ENCODE measurements at places on chromosomes 6 and 20. TPM values are rescaled to one million over a fixed set of nuclear protein-coding genes. Genes with fewer than 3 reads are reported as not detected.

The VSX1 gene
- 0.65 TPM for total RNA-seq

The GPR63 gene
- total RNA-seq: 1.9 TPM

The PGC gene
- total RNA-seq: not detected

The BPIFB4 gene
- not detected for total RNA-seq

GRCh38 chr20:59333951-59334350 lies 33.5 kb downstream of the EDN3 start:
- no peaks in the 10 kb centered on the region for H3K4me1 ChIP-seq
- no peak overlapping the region for H3K27ac ChIP-seq
- no peak overlapping the region for H3K4me3 ChIP-seq
- H3K36me3 ChIP-seq: no peaks in the 10 kb centered on the region

DNA sequence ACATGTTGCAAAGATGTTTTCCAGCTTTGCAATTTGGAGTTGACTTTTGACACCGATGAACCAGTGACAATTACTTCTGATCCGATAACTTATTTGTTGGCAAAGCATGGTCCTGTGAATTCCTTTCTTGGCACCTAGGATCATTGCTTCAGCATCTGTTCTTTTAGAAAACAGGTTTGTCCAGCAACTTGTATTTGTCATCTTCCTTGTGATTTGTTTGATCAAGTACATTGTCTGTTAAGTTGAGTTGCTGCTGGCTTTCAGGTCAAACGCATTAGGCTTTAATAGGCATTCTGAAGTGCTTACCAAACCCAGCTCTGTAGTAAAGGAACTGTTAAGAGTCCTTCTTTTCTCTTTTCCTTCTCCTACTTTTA lies 192.4 kb upstream of the ZNF217 start:
- no peaks in the 10 kb centered on the region for H3K27me3 ChIP-seq
- H3K4me3 ChIP-seq: peak overlapping the region; percentile 40
- no peaks in the 10 kb centered on the region for H3K36me3 ChIP-seq
- H3K4me1 ChIP-seq: peaks cover 67% of the 10 kb centered on the region

DNA sequence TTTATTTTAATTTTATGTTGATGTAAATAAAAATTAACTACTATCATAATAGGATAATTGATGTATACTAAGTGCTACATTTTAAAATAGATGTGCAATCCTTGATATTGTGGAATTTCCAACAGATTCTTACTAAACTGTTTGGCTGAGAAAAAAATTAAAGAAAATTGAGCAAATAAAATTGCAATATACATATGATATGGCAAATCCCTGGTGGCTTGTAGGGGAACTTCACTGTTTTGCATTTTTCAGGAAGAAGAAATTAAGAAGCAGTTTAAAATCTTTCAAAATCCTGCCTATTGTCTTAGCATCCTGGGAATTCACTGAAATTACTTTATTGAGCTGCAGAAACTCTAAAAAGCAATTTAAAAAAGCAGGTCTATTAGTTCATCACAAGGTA lies 191.4 kb upstream of the ADGRB3 start:
- H3K27ac ChIP-seq: no peak overlapping the region
- no peaks in the 10 kb centered on the region for H3K36me3 ChIP-seq
- no peaks in the 10 kb centered on the region for H3K27me3 ChIP-seq
- no peak for DNase-seq
- no peaks in the 10 kb centered on the region for H3K4me1 ChIP-seq

DNA sequence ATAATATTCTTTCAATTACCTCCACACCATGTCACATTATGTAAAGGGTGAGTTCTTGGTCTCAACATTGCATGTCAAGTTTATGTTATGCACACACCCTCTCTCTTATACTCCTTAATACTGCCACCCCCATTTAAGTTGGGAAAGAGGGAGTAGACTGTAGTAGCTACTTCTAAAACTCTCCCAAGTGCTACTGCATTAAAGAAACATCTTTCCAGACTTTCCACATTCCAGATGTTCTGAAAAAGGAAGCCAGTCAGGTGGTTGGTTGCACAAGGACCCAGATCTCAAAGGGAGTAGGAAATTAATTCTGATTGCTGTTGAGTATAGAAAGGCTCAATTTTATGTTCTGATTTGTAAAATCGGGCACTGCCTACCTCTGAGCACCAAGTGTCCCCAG lies 419.5 kb downstream of the CD83 start:
- no peaks in the 10 kb centered on the region for H3K4me1 ChIP-seq
- H3K4me3 ChIP-seq: no peak overlapping the region
- DNase-seq: no peak
- no peaks in the 10 kb centered on the region for H3K36me3 ChIP-seq

DNA sequence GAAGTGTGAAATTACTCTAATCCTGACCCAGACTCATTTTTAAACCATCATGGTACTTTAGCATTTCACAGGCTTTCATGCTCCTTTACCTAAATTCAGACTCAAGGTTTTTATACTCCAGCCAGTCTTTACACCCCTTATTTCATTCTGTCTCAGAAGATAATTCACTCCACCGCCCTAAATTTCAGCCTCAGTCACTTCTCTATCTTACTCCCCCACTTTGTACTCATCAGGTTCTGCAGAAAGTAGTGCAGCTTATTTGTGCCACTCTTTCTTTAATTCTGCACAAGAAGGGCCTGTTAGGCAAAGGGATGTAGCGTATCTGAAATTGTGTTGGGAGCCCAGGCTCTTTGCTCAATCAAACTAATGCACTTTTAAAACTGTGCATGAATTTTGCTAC lies 205.5 kb downstream of the ARHGAP18 start:
- H3K27me3 ChIP-seq: no peaks in the 10 kb centered on the region
- no peak overlapping the region for H3K27ac ChIP-seq
- H3K36me3 ChIP-seq: no peaks in the 10 kb centered on the region

DNA sequence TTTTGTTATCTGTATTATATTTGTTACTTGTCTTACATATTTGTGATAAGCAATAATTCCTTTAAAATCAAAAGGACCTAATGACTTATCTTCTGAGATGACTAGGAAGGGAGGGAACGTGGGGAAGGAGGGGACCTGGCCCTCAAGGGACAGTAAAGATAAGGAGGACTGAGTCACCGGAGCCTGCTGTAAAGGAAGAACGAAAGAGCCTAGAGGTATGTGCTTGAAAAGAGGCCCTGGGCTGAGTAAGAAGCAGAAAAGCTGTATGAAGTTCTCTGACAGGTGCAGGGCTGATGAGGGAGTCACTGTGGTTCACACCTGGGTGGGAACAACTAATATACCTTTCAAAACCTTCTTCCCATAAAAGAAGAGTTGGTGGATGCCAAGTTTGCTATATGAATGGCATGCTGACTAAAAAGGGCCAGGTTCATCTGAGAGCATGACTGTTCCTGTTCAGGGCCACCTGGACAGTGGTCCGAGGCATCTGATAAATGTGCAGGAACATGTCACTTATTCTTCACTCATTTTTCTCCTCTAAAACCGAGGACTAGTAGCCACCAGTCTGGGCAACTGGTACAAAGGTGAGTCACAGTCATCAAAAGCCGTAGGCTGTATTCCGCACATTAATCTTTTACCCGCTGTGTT lies 111.3 kb downstream of the TNFAIP3 start:
- peaks cover 36% of the 10 kb centered on the region for H3K4me1 ChIP-seq
- H3K27ac ChIP-seq: peak overlapping the region; percentile 83
- H3K27me3 ChIP-seq: no peaks in the 10 kb centered on the region

DNA sequence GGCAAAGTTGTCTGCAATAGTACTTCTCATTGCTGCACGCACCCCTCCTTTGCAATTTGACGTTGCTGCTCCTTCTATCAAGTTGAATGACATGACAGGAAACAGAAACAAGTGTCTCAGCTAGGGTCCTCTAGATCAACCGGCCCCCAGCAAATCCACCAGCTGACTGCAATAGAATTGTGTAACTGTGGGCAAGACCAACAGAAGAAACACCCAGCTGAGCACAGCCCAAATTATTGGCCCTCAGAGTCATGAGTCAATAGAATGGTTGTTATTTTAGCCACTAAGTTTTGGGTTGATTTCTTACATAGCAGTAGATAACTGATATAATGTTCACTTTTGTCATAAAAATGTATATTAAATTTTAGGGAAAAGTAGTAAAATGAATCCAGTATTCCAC lies 202.7 kb downstream of the MAFB start:
- H3K4me3 ChIP-seq: no peak overlapping the region
- peaks cover 5% of the 10 kb centered on the region for H3K4me1 ChIP-seq
- no peaks in the 10 kb centered on the region for H3K36me3 ChIP-seq
- H3K27me3 ChIP-seq: no peaks in the 10 kb centered on the region

GRCh38 chr6:112203577-112204349 lies 50.6 kb downstream of the LAMA4 start:
- no peaks in the 10 kb centered on the region for H3K27me3 ChIP-seq
- peak; percentile 16 for DNase-seq
- peak overlapping the region; percentile 34 for H3K4me3 ChIP-seq

DNA sequence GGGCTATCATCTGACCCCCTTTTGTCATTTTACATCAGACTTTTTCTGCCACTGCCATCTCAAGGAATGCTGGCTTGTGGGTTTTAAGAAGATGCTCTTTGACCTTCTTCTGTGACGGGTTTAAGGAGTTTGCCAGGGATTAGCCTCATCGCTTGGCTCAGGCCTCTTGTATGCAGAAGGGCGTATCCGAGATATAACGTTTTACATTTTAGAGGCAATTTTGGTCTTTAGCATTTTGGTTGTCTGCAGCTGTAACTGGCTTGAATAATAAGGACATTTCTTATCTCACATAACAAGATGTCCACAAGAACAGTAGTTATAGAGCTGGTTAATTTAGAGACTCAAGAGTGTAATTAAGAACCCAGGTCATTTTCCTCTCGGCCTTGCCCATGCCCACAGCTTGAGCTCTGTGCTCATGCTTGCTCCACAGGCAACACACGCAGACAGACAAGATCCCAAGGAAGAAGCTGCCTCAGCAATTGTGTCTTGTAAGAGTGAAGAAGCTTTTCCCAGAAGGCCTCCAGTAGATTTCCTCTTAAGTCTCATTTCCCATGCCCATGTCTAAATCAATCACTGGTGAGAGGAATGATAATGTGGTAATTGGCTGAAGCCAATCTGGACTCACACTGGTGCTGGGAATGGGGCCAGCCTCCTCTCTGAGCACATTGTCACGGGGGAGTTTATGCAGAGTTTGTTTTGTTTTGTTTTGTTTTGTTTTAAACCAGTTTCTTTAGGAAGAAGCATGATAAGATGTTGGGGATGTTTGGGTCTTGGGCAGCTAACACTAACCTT lies 36.8 kb downstream of the PTCHD4 start:
- no peak for DNase-seq
- H3K4me1 ChIP-seq: peaks cover 14% of the 10 kb centered on the region
- no peak overlapping the region for H3K4me3 ChIP-seq
- no peaks in the 10 kb centered on the region for H3K36me3 ChIP-seq

GRCh38 chr6:155013457-155013876 lies 18.4 kb downstream of the TIAM2 start:
- no peaks in the 10 kb centered on the region for H3K36me3 ChIP-seq
- DNase-seq: no peak
- H3K27me3 ChIP-seq: no peaks in the 10 kb centered on the region
- H3K4me3 ChIP-seq: no peak overlapping the region

DNA sequence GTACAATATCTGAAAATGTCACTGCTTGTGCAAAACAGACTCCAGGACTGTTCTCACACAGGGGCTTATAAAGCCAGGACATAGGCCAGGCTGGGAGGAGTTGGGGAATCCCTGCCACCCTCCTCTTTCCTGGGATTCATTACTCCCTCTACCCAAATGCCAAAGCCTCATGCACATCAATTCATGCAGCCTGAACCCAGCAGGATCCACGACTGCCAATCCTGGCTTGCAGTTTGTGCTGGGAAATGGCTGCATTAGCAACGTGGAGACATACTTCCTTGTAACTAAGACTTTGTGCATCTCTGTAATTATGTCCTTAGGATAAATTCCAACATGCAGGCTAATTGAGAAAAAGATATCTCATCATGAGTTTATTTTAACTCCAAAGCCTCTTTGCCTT lies 143.8 kb downstream of the SYCP2 start:
- no peak overlapping the region for H3K4me3 ChIP-seq
- DNase-seq: no peak
- H3K4me1 ChIP-seq: no peaks in the 10 kb centered on the region
- H3K27me3 ChIP-seq: peaks cover 20% of the 10 kb centered on the region

DNA sequence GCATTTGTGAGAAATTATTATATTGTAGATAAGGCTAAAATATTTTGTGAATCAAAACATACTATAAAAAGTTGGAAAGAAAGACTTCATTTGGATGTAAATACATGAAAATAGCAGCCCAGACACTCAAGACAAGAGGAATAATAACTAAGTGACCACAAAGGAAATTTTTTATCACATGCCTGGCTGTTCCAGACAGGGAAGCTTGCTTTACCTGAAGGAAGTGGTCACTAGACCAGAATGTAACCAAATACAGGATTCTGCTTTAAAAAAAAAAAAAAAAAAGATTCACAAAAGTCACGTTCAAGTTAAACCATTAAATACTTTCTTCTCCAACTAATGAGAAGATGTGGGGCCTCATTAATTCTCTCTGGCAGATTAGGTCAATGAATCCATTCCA lies 9.3 kb upstream of the HLA-DQB2 start:
- peaks cover 63% of the 10 kb centered on the region for H3K27me3 ChIP-seq
- H3K4me3 ChIP-seq: no peak overlapping the region

Data from PC-9 (cell line).